Activated naive CD8-positive, alpha-beta T cell treated with anti-CD3 and anti-CD28 coated beads for 36 hours (primary cell): ENCODE measurements at places on chromosomes 7 and 10. TPM values are rescaled to one million over a fixed set of nuclear protein-coding genes. Genes with fewer than 3 reads are reported as not detected.

- no peak for DNase-seq
- peaks cover 33% of the 10 kb centered on the region for H3K27me3 ChIP-seq
- no peak overlapping the region for H3K27ac ChIP-seq
- no peaks in the 10 kb centered on the region for H3K4me1 ChIP-seq
These were observed 167.3 kb upstream of the MYO3A start for GRCh38 chr10:25766687-25767221.

- peaks cover 2% of the 10 kb centered on the region for H3K4me1 ChIP-seq
- no peak for DNase-seq
- no peak overlapping the region for H3K27ac ChIP-seq
- peaks cover 10% of the 10 kb centered on the region for H3K27me3 ChIP-seq
- H3K4me3 ChIP-seq: no peak overlapping the region
These were observed 25.0 kb upstream of the ITGB8 start for GRCh38 chr7:20305726-20306125.

The PCGF6 gene
- 19.9 TPM for total RNA-seq

- no peaks in the 10 kb centered on the region for H3K4me1 ChIP-seq
- no peak overlapping the region for H3K4me3 ChIP-seq
- H3K36me3 ChIP-seq: peaks cover 11% of the 10 kb centered on the region
- no peaks in the 10 kb centered on the region for H3K27me3 ChIP-seq
- no peak overlapping the region for H3K27ac ChIP-seq
These were observed 18.2 kb upstream of the CHST3 start for GRCh38 chr10:71945819-71946474.

GRCh38 chr10:4504550-4504949 is 321.5 kb upstream of the AKR1E2 start:
- H3K4me1 ChIP-seq: no peaks in the 10 kb centered on the region
- H3K36me3 ChIP-seq: no peaks in the 10 kb centered on the region
- no peak overlapping the region for H3K4me3 ChIP-seq
- DNase-seq: no peak

GRCh38 chr10:82208726-82209125 is 333.7 kb downstream of the NRG3 start:
- no peaks in the 10 kb centered on the region for H3K36me3 ChIP-seq
- no peak overlapping the region for H3K27ac ChIP-seq
- H3K4me1 ChIP-seq: no peaks in the 10 kb centered on the region
- H3K4me3 ChIP-seq: no peak overlapping the region
- H3K27me3 ChIP-seq: no peaks in the 10 kb centered on the region
- DNase-seq: no peak

- H3K27me3 ChIP-seq: peaks cover 25% of the 10 kb centered on the region
- no peak overlapping the region for H3K27ac ChIP-seq
- no peaks in the 10 kb centered on the region for H3K36me3 ChIP-seq
- H3K4me1 ChIP-seq: peaks cover 4% of the 10 kb centered on the region
These were observed 313.3 kb upstream of the AKR1E2 start for GRCh38 chr10:4512671-4513240.
